NCI-H69 (cell line): ENCODE measurements at places on chromosomes 13 and 19.

DNA sequence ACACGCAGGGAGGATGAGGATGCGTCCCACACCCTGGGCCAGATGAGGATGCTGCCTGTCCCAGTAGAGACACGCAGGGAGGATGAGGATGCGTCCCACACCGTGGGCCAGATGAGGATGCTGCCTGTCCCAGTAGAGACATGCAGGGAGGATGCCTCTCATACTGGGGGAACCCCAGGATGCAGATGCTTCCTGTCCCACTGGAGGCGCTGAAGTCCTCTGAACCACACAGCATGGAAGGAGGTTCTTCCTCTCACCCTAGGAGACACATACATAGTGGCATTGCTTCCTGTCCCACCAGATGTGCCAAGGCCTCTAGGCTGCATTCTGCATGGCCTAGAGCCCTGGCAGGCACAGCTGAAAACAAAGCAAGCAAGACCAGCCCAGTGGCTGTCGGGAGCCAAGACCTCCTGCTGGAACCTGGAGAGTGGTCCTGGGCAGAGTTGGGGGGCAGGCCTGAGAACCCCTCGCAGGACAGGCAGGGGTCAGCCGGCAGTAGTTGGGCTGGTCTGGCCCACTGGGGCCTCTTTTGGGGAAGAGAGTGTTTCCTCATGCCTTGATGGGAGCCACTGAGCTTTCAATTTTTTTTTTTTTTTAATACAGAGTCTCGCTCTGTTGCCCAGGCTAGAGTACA, 4.3 kb downstream of the HPN start:
- peak; percentile 74 for DNase-seq

DNA sequence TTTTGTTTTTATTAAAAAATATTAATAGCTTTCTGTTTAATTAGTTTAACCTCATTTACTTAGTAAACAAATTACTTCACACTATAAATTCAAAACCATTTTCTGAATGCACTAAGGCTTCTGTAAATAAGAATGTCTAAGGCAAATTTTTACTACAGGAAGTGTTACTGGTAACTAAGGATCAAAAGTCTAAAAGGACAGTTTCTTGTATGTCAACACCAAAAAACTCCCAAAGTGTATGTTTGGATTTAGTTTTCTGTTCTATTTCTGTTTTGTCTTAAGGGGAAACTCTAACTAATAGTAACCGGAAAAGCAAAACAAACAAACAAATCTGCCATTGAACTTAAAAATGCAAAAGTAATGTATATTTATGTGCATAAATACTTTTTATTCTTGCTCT, 24.7 kb downstream of the PRR20E start:
- no peak for DNase-seq

DNA sequence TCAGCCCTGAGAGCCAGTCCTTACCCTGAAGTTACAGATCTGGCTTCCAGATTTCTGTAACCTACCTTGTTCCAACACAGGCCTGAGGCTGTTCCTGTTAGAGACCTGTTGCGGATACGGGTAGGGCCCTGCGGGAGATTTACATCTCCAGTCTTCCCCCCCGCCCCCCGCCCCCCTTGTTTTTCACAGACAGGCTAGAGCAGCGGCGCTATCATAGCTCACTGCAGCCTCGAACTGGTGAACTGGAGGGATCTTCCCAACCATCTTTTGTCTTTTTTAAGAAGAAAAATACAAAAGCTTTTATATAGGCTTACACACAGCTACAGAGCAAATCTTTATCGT, 10.6 kb upstream of the CEACAM21 start:
- DNase-seq, result peak; percentile 67

DNA sequence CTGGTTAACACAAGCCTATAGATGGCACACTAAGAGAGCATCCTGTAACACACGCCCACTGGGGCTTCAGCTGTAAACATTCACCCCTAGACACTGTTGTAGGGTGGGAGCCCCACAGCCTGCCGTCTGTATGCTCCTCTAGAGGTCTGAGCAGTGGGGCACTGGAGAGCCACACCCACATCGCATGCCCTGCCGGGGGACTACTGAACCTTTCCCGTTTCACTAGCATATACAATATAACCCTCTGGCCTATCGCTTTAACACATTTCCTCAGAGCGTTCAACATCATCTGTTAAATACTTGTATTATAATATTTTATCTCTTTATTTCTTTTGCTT, 73.4 kb downstream of the PCDH9 start:
- no peak for DNase-seq

DNA sequence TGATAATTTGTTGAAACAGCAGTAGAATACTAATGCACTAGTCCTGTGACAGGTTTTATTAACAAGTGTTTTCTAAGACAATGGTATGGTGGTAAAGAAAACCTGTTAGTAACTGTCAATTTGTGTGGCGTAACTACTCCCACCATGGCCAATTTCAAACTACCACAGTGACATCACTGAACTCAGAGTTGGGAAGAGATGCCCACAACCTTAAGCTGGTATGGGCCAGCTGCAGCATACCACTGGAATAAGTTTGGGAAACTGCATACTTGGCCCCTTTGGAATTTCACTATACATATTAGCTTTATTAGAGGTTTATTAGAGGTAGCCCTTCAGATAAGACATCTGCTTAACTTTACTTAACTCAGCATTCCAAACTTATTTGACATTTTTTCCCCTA, 419.4 kb downstream of the NDFIP2 start:
- DNase-seq, result no peak

- DNase-seq, result peak; percentile 92
These were observed at the start of gene RGL3 for GRCh38 chr19:11418549-11419506. Gene RGL3, minus strand, starts transcription at chr19:11419314. Its CDS starts 36 bp downstream, at chr19:11419278.

DNA sequence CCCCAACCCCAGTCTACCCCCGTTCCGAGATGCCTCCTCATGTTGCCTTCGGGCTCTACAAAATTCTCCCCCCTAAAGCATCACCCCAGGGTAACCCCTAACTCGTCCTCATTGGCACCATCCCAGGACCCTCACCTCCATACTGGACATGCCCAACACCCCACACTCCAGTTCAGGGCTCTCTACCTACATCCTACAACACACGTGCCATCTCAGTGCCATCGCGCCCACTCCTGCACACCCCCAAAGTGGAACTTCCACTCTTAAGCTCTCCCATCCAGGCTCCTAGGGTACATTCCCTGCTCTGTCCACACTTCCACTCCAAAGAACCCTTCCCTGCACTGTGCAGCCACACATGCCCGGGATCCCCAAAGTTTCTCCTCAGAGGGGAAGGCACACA, 827 bp upstream of the FKRP start:
- DNase-seq, result no peak

GRCh38 chr13:54394085-54394700, 1365.6 kb downstream of the OLFM4 start:
- no peak for DNase-seq

DNA sequence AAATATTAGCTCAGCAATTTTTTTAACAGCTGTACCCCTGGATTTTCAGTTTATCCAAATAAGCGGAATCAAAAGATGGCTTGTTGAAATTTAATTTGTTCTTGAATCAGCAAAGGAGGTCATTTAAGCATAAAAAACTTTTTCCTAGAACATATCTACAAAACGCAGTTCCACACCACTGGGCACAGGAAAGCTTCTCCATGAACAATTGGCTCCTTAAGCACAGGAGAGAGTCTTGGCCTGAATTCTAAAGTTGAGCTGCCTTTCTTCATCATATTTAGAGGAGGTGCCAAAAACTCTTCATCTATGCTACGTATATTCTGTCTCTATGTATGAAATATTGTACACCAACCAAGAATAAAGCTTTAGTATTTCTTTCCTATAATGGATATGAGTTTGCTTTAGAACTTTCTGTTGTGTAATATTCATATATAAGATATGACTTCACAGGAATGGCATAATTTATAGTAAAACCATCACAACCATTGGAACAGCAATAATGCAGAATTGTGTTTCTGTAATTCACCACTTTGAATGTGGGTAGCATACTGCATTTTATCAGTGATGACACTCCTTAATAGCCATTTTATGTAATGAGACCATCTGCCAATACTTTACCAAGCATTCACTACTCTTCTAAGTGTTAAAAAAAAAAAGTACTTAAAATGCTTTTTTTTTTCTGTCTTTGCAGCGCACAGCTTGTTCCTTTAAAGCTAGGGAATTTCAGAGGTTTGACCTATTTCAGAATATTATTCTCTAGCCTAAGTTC, 263.7 kb downstream of the SLITRK6 start:
- no peak for DNase-seq

GRCh38 chr13:64510747-64511146, 2719.4 kb downstream of the PCDH9 start:
- DNase-seq, result no peak

GRCh38 chr19:4061683-4062418, 4.8 kb downstream of the ZBTB7A start:
- peak; percentile 61 for DNase-seq

DNA sequence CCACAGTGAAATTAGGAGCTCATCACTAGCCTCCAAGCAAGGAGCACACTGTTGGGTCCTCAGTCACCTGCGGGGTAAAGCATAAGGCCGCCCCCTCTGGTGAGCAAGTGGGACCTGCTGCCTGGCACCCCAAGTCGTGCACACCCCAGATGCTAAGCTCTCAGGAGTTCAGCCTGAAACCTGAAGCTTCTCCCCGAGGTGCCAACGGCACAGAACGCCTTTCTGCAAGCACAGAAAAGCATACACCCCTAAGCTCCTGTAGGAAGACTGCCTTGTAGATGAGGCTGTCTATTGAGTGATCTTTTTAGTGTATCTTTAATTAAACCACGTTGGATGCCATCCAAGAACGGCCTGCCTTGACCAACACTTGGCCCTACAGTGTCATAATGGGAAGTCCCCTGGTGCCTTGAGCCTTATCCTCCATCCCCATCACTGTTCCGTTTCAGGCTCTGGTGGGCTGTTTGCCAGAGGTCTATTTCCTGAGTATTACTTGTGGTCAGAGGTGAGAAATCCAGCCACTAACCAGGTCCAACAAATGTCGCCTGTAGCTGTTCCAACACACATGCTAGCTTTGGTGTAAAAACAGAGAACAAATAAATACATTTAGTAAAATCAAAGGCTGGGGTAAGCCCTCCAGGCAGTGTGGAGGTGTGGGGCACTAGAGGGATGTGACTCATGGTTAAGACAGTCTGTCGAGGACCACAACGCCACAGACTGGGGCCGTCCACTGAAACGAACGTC, 44.8 kb downstream of the C13orf42 start:
- DNase-seq, result peak; percentile 94

- DNase-seq, result peak; percentile 63
These were observed 319.5 kb upstream of the OBI1 start for GRCh38 chr13:78978381-78978998.

DNA sequence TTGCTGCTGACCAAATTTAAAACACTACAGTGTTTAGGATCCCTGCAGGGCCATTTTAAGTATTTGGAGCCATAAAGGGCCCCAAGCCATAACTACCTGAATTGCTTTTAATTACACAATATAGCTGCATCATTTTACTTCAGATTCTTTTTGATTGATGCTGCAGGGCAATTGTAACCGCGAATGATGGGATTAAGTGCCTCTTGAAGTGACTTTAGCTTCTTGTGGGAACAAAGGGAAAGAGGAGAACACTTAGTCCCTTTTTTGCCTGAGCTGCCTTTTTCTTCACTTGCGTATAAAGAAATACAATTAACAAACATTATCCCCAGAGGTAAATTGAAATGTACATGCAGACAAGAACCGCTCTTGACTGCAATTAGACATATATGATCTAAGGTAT, 228.5 kb downstream of the ZIC5 start:
- peak; percentile 99 for DNase-seq

- DNase-seq, result no peak
These were observed 1139.3 kb downstream of the DIAPH3 start for GRCh38 chr13:59024434-59024833.

DNA sequence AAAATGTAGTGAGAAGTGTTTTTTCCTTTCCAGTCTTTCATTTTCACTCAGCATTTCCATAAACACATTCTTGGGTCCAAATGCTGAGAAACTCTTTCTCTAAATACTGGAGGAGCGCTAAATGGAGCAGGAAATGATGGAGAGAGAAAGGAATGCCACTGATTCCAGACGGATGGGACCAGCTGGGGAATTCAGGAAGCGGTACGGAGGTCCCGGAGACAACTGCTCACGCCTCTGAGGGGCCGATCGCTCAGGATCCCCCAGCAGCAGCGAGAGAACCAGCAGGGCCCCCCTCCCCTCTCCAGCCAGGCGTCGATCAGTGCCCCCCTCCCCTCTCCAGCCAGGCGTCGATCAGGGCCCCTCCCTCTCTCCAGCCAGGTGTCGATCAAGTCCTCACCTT, 13.2 kb downstream of the RASA3 start:
- peak; percentile 21 for DNase-seq

GRCh38 chr19:22620912-22621311, 13.2 kb upstream of the ZNF492 start:
- DNase-seq, result no peak

DNA sequence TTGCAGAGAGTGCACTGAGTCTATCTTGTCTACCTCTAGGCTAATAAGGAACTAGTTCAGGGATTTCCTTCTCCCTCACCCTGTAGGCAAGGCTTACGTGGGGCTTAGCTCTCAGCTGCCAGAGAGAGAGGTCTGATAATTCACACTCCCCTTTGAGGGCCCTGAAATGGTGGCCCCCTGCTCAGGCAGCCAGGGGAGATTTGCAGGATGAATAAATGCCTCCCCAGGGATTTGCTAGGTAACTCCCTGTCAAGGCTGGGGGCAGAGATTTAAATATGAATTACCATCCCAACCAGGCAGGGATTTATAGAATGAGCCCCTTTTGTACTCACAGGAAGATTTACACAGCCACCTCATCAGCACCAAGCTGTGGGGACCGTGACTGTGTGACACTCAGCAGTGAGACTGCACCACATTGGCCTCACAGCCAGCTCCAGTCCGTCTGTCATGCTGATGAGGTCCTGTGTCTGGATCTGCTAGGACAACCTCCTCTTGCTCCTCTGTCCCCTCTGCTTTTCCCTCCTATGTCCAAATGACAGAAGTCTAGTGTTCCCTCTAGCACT, 73.4 kb downstream of the CBY2 start:
- DNase-seq, result no peak

- no peak for DNase-seq
These were observed 1184.0 kb downstream of the UQCRFS1 start for GRCh38 chr19:28028881-28029444.

DNA sequence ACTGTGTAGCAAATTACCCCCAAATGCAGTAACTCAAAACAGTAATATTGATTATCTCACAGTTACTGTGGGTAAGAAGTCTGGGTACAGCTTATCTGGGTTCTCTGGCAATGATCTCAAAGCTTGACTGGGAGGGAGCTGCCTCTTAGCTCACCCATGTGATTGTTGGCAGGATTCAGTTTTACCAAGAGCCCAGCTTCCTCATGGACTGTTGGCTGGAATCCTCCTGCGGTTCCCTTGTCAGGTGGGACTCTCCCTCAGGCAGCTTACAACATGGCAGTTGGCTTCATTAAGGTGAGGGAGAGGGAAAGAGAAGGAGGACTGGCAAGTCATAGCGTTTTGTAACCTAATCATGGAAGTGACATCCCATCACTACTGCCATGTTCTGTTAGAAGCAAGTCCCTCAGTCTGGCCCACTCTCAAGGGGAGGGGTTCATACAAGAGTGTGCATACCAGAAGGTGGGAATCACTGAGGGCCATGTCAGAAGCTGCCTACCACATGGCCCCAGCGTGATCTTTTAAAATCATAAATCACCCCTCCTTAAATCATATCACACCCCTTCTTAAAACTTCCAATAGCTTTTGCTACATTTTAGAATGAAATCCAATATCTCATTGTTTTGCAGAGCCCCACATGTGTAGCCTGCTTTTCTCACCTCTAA, 108.1 kb downstream of the OLFM4 start:
- no peak for DNase-seq

GRCh38 chr13:98781905-98782304, 29.4 kb upstream of the SLC15A1 start:
- no peak for DNase-seq
